ENCODE measurements at places on chromosomes 6 and 20.

GRCh38 chr6:89610149-89610642 lies 28.4 kb downstream of the LYRM2 start:
- no peak for DNase-seq

GRCh38 chr6:53418288-53418687 lies 69.5 kb upstream of the ELOVL5 start:
- DNase-seq = no peak

DNA sequence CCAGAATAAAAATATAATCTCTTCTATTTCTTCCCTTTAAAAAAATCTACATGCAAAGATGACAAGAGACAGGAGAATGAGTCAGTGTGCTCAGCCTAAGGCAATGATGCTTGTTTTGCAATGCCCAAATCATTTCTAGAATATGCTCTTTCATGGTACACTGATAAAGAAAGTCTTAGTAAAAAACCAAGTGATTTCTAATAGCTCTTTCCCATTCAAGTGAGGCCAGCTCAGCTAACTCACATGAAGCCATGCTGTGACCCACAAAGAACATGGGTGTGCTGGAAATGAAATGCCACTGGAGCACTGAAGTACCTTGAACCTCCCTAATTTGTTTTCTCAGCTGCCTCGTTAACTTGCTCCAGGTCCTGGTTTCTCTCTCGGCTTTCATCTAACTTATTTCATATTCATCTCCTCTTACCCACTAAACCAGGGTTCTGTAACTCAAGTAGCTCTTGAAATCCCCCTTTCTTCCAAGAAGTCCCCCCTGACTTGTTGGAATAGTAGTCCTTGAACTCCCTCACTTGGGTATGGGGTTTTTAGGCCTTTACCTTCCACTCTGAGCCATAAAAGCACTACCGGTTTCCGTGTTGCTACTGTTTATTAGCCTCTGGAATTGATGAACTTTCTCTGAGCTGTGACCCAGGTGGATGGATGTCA lies 92.7 kb downstream of the IRF4 start:
- no peak for DNase-seq

DNA sequence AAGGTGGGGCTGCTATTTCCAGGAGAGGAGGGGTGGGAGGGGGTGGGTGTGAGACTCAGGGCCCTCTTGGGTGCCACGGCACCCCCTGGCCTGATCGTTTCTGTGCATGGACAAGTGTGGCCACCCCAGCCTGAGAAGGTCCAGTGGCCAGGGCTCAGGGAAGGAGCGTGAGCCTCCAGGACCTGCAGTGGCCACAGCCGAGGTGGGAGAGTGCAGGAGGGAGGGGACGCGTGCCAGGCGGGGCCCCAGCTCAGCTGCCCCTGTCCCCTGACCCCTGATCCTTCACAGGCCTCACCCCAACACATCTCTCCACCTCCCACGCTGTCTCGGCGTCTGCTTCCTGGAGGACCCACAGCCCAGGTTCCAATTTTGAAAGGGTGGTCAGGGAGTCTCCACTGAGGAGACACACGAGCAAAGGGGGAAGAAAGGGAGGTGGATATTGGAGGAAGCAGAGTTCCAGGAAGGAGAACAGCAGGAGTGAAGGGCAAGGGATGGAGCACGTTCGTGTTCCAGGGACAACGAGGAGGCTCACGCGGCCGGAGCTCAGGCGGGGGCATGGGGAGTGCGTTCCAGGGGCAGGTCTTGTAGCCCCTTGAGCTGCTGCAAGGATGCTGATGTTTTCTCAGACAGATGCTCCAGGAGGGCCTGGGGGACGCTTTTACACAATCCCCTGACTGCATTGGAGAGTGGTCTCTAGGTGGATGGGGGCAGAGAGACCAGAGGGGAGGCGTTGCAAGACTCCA lies 4.2 kb upstream of the HRH3 start:
- no peak for DNase-seq

DNA sequence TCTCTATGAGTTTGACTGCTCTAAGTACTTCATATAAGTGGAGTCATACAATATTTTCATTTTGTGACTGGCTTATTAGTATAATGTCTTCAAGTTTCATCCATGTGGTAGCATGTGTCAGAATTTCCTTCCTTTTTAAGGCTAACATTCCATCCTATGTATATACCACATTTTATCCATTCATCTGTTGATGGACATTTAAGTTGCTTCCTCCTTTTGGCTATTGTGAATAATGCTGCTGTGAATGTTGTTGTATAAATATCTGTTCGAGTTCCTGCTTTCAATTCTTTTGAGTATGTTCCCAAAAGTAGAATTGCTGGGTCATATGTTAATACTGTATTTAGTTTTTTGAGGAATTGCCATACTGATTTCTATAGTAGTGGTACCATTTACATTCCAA lies 79.5 kb downstream of the PTPRA start:
- DNase-seq = no peak

- no peak for DNase-seq
These were observed 74.5 kb downstream of the PTPN1 start for GRCh38 chr20:50584687-50585086.

- DNase-seq = no peak
These were observed 146.3 kb downstream of the MTFR2 start for GRCh38 chr6:136103763-136104311.

- no peak for DNase-seq
These were observed 109.3 kb downstream of the THBS2 start for GRCh38 chr6:169144356-169144755.

DNA sequence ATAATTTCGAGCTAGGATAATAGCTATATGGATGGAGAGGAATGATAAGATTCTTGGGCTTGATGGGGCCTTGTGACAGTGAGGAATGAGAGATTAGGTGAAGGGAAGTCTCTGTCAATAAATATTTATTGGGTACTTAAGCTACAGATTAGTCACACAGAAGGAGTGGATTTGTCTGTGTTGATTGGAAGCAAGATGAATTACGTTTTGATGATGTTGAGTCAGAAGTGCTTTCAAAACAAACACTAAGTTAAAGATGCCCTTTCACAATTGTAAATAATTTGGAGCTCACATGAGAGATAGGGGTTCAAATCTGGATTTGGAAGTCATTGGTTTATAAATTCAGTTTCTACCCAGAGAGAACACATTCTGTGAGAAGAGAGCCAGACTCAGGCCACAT lies 834.2 kb downstream of the KIF16B start:
- no peak for DNase-seq

GRCh38 chr20:38945012-38945411 lies 17.1 kb upstream of the DHX35 start:
- DNase-seq = no peak

DNA sequence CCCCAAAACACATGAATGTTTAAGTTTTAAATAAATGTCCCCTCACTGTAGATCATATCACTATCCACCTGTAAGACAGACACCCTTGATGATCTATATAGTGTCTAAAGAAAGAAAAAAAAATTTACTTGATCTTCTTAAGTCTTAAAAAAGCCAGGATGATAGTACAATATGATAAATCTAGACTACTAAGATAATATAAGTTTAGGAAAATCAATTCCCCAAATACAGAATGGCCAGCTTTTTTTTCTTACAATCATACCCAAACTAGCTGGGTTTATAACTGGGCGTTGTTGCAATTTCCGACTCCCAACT lies 14.4 kb downstream of the ZNF217 start:
- DNase-seq = no peak

GRCh38 chr20:15297059-15297875 lies 959.9 kb upstream of the FLRT3 start:
- no peak for DNase-seq

- DNase-seq = peak; percentile 30
These were observed 62.2 kb upstream of the CLDN20 start for GRCh38 chr6:155201461-155202226.

DNA sequence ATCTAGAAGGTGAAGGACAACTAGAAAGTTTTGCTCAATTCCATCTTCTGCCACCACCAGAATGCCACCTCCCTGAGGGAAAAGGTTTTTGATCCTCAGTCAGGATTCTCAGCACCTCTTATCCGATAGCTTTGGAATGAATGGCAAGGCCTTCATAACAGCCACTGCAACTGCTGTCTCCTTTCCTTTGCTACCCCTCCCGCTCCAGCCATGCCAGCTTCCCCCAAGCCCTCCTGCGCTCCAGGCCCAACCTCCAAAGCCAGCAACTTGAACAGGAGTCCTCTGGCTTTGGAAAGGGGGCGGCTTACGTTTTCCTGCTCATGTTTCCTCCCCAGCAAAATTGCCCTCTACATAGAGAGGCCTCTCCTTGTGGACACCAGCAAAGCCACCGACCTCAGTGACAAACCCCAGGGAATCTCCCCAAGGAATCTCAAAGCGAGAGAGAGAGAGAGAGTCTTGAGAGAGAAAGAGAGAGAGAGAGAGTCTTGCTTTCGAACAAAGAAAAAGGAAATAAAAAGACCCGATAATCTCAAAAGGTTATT lies 420 bp upstream of the BTN2A1 start:
- DNase-seq = no peak

DNA sequence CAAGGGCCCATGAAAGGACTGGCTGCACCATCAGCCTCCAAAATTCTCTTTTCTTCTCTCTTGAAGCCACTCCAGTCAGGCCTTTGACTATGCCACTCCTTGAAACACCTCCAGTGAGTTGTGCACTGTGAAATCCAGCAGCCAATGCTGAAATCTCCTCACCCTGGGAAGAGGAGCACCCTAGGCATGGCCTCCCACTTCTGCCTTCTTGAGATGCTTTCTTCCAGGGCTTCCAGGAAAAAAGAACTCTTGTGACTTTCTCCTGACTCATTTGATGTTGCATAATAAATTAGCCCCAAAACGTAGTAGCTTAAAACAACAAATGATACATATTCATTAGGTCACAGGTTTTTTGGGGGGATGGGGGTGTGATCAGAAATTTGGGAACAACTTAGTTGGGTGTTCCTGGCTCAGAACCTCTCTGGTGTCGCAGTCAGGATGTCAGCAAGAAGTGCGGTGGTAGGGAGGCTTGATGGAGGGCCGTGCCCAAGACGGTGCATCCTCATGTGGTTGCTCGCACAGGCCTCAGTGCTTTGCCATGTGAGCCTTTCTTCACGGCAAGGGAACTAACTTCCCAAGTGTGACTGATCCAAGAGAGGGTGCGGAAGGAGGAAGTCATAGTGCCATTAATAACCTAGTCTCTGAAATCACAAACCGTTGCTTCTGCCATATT lies 12.1 kb downstream of the NCR2 start:
- DNase-seq = no peak

DNA sequence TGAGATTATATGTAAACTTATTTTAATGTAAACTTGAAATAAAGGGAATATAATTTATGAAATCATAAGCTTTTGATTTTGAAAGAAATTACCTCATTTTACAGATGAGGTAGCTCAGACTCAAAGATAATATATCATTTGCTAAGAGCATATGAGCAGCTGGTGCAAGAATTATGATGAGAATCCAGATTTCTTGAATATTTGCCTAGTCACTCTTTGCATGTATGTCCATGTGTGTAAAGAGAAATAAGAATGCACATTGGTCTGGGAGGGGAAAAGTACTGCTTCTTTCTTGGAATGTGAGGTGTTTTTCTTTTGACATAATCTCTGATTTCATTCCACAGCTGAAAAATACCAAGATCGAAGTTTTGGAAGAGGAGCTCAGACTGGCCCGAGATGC lies 11.1 kb upstream of the SNRNP48 start:
- no peak for DNase-seq

DNA sequence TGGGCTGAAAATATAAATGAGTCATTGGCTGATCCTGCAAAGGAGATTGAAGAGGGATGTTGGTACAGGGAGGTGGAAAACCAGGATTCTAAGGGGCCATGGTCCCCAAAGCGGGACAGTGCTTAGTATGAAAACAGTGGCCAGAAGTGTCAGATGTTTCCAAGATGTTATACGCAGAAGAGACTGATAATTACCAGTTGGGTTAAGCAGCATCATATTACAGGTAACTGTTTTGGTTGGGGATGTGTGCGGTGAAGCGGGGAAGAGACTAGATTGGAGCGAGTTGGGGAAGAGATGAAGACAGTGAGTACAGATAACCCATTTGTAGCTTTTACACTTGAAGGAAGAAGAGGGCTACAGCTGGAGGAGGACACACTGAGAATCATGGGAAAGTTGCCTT lies 80.8 kb downstream of the PLEKHG1 start:
- no peak for DNase-seq

DNA sequence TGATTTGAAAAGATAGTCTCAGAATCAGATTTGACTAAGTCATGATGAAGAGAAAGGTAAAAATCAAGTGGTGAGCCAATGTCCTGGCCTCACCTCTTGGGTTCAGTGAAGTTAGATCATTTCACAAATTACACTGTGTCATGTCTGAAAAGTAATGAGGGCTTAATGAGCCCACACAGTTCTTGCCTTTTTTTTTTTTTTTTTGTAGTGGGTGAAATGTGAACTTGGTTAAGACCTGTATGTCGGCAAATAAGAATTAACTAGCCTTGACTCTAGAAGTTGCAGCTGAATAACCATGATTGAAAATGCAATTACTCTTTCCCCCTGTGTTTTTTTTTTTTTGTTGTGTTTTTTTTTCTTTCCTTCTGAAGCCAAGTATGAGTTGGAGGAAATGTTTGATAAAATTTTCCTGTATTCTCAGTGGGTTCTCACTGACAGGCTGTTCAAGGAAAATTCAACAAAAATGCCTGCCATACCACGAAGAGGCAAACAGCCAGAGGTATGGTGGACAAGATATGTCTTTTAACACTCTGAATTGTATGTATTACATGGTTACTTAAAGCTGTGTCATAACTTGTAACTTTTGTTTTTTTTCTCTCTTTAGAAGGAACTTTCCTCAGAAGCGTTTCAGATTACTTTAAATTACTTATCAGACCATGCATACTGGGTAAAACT lies 135.2 kb upstream of the MLIP start:
- no peak for DNase-seq

- no peak for DNase-seq
These were observed 6.1 kb downstream of the PDRG1 start for GRCh38 chr20:31945785-31946184.

GRCh38 chr6:43926634-43927531 lies 156.9 kb downstream of the VEGFA start:
- peak; percentile 32 for DNase-seq

DNA sequence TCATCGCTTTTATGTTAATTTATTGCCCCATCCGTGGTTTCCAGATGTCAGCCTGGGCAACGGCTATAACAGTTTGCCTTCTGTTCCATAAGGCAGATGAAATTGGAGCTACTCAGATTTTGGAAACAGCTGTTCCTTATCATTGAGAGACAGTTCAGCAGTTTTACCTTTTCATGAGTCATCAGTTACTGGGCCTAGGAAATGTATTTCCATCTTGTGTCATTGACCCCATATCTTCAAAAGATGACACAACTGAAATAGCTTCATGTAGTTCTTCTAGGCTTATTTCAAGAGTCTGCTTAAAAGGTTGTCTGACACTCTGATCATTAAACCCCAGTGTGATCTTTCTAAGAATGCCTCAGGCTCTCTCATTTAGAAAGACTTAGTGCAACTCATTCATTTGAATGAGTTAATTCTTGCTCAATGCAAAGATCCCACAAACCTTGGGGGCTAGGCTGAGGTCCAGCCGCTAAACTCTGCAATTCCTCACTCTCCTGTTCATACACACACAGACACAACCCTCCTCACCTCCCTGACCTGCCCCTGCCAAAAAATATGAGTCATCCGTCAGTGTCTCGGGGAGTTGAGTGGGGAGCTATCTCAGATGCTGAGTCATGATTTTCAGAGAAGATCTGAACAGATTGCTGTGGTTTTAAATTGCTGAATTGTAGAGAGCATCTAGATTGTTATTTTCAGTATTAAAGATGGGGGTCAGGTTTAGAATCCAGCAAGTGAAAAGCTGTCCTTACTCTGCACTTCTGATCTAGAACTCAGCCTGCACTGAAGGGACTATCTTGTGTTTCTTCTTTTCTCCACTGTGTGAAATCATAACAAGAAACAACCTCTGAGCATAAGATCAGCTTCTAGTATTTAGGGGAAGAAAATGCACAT lies 61.8 kb downstream of the RPP40 start:
- peak; percentile 88 for DNase-seq

- no peak for DNase-seq
These were observed 59.6 kb downstream of the JARID2 start for GRCh38 chr6:15305496-15305895.
